ENCODE measurements at places on chromosomes 4 and X.
A peak's percentile ranks its signal among the peaks of the same experiment; 100 is the strongest.

- no peak for DNase-seq
Measured at GRCh38 chrX:26845056-26845455, 618.1 kb downstream of the PPP4R3C start.

- DNase-seq = no peak
Measured at GRCh38 chr4:39792128-39792527, 94.2 kb downstream of the UBE2K start.

- DNase-seq = no peak
Measured at GRCh38 chr4:114132199-114132598, 152.8 kb upstream of the ARSJ start.

GRCh38 chrX:44669626-44670025, 127.0 kb upstream of the FUNDC1 start:
- DNase-seq = no peak

DNA sequence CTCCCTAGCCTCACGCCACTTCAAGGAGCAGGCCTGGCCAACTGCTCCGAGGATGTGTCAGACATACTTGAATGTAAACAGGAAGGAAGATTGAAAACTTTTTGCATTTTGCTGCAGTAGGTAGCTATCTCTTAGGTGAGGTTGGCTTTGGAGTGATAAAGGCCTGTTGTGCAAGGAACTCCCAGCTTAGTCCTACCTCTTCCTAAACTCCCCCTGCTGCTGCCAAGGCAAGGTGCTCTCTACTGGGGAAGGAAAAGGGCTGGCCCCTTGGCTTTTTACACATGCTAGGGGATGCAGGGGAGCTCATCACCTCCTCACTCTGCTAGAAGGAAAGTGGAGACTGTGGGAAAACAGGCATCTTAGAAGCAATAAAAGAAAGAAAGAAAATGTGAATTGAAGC, 10.7 kb upstream of the BRS3 start:
- no peak for DNase-seq

DNA sequence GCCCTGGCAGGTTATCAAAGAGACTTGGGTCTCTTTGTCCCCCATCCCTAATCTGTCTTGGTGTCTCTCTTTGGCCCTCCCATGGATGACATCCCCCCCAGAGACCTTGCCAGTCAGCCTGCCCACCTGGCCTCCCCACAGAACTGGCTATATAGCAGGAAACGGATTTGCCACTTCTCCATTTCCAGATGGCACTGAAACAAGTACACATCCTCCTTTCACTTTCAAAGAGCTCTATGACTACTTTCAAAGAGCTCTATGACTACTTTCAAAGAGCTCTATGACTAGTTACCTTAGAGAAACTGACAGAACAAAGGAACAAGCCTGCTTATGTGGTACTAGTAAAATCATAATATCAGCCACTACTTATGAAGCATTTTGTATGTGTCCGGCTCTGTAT, 175.3 kb downstream of the MAML3 start:
- DNase-seq = peak; percentile 82

- DNase-seq = no peak
Measured at GRCh38 chr4:47862297-47862696, 24.4 kb upstream of the CORIN start.

DNA sequence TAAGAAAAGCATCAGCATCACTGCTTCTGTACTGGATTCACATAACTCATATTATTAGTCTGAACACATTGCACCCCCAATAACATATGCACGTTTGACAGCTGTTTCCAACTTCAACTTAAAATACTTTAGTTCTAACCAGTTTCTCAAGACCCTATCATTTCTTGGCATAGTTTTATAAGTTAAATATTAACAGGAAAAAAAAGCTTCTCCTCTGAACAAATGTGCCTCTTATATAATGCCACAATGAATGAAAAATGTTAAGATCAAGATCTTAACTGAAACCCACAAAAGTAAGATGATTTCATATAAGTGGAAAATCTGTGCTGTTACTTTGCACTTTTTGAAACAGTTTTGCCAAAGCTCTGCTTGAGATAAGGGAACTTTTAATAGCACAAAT, 652.8 kb upstream of the FAM241A start:
- DNase-seq = no peak

DNA sequence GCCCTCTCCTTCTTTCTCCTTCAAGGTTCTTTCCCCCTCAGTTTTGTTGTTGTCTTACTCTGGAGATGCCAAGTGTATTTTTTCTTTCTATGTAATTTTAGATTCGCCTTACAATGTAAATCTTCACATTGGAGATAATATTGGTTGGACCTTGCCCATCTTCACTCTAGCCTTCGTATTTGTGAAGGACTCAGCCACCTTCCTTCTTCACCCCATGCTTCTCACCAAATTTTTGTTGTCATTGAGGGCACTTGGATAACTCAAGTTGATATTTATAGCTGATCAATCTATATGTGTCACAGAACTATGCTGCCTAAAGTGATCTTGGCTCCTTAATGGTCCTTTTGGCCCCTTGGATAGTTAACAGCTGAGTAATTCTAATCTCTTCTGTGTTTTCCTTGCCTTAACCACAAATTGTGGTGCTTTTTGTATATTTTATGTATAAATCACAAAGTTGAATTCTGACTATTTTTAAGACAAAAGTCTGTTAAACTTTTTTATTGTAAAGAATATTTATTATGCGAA, 6.5 kb downstream of the SPRY1 start:
- no peak for DNase-seq

DNA sequence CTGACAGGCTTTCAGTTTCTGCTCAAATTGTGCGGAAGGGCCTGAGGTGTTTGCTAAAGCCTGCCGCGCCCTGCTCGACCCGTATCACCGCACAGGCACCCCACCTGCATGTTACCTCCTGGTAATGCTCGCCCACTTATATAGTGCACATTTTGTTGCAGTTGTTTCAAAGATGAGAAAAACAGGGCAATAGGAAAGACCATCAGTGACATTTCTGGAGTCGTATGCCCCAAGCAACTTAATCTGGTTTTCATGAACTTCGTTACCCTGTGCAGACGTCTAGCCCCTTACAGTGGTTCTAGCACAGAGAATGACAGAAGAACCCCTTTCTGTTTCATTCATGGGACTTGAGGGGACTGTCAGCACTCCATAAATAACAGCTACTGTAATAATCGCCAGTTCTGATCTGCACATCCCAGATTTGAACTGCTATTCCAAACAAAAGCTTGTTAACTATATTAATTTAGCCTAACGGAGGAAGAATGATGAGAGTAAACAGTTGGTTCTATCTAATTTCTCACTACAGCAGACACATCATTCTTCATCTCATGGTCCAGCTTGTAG, 940 bp upstream of the DCTD start:
- DNase-seq = no peak

- DNase-seq = peak; percentile 68
Measured at GRCh38 chr4:38675146-38676121, 11.4 kb downstream of the KLF3 start.

DNA sequence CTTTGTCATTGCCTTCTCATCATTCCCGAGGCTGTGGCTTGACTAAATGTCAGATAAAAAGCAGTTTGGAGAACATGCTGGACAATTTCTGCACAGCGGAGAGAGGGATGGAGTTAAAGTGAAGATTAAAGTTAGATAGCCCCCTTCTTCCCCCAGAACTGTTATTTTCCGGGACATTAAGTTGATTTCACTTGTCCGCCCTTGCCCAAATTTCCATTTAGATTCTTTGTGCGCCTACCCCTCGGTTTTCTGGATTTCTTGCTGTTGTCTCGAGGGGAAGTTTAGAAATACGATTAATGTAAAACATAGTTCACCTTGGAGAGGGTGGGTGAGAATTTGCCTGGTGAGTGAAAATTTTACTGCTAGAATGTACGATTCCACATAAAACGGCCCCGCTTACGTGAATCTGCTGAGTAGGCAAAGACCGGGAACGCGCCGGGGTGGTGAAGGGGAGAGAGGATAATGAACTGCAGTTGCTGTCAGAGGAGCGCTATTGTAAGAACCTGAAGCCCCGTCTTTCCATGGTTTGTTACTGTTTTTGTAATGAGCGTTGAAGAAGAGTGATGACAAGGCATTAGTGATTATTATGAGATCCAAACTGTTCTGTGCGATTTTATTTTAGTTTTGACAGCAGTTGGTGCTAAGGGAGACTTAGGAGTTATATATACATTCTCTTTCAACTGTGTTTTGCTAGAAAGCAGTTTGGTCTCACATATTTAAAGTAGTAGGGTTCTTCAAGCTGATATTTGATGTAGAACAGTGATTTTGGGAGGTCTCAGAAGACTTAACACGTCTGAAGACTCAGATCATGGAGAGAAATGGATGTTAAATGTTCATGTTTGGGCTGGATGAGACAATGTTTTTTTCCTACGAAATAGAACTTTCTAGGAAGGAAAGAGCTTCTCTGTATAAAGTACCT, 73.0 kb downstream of the AFF1 start:
- no peak for DNase-seq

DNA sequence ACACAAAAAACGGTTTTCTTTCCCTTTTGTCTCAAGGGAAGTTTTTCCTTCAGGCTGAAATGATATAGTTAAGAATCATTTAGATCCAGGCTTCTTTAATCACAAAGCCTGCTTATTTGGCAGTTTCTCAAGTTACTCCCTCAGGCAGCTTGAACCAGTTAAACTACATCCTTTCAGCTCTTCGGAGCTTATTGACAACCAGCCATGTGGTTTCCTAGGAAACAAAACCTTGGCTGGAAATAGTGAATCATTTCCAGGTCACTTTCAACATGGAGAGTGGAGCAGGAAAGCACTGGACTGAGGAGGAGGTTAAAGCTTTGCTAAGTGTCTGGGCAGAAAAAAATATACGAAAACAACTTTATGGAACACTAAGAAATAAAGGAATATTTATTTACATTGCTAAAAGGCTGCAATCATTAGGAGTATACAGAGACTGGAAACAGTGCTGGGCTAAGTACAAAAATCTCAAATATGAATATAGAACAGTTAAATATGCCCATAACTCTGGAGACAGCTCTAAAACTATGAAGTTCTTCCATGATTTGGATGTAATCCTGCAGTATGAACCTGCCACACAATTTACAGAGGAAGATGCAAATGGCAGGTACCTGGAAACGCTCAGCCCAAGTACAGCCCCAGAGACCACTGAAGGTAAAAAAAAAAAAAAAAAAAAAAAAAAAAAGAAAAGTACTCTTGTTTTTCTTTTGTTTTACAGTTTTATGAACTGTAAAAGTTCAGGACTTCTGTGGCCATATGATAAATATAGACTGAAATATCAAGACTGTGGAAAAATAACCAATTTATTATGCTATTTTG, 23.2 kb upstream of the AASDH start:
- no peak for DNase-seq

GRCh38 chrX:11499076-11500044, 166.4 kb downstream of the ARHGAP6 start:
- DNase-seq = no peak

GRCh38 chrX:53290441-53291041, 9.2 kb upstream of the IQSEC2 start:
- DNase-seq = no peak

DNA sequence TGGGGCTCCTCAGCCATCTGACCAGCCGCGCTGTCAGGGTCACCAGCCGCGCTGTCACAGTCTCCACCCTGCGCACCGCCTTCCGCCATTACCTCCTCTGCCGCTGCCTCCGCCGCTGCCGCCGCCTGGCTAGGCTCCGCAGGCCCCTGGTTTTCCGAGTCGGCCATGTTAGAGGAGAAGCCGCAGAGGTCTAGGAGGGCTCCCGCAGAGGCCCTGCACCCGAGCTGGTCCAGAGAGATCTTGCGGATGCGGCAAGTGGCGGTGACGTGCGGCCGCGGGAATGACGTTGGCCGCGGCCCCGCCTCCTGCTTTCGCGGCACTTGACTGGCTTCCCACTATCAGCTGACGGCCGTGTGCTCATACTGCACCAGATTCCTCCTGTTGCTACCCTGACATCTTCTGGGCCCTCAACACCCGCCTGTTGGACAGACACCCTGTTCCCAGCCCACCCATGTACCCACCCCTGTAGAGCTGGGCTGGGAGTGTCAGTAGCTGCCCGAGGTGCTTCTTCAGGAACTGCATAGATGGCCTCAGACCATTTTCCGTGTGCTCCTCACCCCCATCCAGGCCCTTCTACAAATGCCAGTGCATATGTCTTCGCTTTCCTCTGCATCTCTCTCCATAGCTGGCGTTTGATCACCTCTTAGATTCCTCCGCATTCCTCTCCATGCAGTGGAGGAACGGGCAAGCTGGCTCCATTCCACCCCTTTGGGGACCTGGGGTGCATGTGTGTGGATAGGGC, at the start of gene NAP1L5:
Gene NAP1L5, minus strand, starts transcription at position 242 of the 742 bp plus-strand sequence. Its CDS starts 75 bp downstream, at position 167.
- peak; percentile 50 for DNase-seq

- DNase-seq = no peak
Measured at GRCh38 chrX:48818866-48819265, 7.4 kb upstream of the ERAS start.

DNA sequence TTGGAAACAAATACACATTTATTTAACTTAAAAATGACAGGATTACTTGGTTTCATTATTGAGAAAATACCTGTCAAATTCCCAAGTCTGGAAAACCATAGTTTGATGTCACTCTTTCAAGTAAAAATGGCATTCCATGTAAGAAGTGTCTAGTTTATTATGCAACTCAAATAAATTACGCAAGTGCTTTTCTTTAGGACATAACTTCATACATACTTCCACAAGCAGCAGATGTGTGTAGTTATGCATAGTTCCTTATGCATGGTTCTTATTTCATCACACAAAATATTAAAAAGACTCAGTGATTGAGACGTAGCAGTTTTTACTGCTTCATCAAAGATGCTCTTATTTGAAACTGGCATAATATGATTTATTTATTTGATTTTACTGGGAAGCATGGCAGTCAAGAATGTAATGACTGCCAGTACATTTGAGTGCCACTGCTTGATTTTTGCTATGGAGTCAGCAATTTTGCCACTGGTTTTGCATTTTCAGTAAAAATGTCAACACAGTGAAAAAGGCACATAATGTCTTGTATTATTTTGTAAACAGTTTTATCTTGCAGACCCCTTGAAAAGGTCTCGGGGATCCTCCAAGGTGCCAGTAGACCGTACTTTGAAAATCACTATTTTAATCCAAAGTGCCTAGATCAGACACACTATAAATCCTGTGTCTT, 62.1 kb downstream of the CLCN3 start:
- no peak for DNase-seq

GRCh38 chr4:80498725-80499124, 163.2 kb downstream of the CFAP299 start:
- no peak for DNase-seq

DNA sequence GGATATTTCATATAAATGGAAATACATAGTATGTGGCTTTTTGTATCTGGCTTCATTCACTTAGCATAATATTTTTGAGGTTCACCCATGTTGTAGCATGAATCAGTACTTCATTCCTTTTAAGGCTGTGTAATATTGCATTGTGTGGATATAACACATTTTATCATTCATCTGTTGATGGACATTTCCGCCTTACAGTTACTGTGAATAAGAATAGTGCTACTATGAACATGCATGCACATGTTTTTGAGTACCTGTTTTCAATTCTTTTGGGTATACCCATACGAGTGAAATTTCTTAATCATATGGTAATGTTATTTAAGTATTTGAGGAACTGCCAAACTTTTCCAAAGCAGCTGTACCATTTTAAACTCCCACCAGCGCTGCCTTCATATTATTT, 539.6 kb upstream of the DIPK2B start:
- no peak for DNase-seq

GRCh38 chrX:119757979-119758730, at the start of gene SOWAHD:
Gene SOWAHD, plus strand, starts transcription at chrX:119758588. Its CDS starts 80 bp downstream, at chrX:119758668.
- DNase-seq = peak; percentile 16
